ENCODE measurements at places on chromosomes 7 and 10. TPM values are rescaled to one million over a fixed set of nuclear protein-coding genes. Genes with fewer than 3 reads are reported as not detected.

Gene SFMBT2
- 0.14 TPM for total RNA-seq

Gene TEX36
- not detected for total RNA-seq

Gene R3HCC1L
- total RNA-seq: 14.3 TPM

Gene ZNF365
- 2.8 TPM for total RNA-seq

Gene FAM24B
- total RNA-seq: 2.1 TPM

Gene RBP4
- 0.09 TPM for total RNA-seq

Gene GLUD1
- total RNA-seq: 209 TPM

Gene SPDYE2B
- not detected for total RNA-seq

Gene ABI1
- total RNA-seq: 31.0 TPM

Gene AOAH
- not detected for total RNA-seq

Gene ATG9B
- total RNA-seq: 1.6 TPM

Gene NRCAM
- total RNA-seq: 0.28 TPM

Gene PLEKHS1
- total RNA-seq: not detected

Gene CCL24
- not detected for total RNA-seq

Gene SVIL
- 47.2 TPM for total RNA-seq
